ENCODE measurements at places on chromosomes 2 and 18.

GRCh38 chr2:113822087-113822815, 65.8 kb upstream of the SLC35F5 start:
- no peak for DNase-seq

DNA sequence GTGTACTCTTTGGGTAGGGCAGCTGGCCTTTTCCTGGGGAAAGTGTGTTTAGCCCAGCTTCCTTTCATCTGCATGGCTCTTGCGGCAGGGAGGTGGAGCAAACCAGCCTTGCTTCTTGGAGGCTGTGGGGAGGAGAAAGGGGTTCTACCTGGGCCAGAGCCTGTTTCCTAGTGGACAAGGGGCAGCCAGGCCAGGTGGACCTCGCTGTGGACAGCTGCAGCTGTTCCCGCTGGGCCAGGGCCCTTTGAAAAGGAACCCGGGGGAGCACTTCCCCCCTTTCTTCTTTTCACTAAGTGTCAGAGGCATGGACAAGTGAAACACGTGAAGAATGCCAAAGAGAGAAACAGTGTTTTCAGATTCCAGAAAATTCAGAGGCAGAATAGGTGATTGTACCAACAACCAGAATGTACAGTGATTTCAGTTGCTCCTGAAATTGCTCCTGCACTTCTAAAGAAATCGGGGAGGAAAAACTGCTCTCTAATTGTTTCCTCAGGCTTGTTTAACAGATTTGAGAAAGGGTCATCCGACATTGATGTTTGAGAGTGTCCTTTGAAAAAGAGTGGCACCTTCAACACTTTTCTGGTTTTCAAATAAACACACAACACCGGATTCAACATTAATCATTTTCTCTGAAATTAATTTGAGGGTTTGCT, 3.9 kb downstream of the GLI2 start:
- no peak for DNase-seq

DNA sequence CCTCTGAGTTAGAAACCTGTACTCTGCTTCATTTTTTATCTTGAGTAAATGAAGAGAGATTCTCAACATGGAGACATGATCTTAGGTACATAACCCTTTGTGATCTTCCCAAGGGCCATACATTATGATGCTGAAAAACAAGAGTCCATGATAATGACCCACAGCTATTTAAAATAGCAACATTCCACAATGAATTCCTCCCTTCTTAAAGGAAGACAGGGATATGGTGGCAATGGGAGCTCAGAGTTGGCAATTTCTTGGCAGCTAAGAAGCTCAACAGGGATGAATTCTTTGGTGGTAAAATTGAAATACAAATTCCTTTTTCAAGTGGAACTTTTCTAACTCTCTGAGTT, 638.5 kb downstream of the CNTNAP5 start:
- DNase-seq: no peak

- no peak for DNase-seq
Measured at GRCh38 chr2:108909275-108909823, 79.7 kb downstream of the EDAR start.

GRCh38 chr2:172931918-172932520, 143.6 kb upstream of the MAP3K20 start:
- DNase-seq: peak; percentile 11

DNA sequence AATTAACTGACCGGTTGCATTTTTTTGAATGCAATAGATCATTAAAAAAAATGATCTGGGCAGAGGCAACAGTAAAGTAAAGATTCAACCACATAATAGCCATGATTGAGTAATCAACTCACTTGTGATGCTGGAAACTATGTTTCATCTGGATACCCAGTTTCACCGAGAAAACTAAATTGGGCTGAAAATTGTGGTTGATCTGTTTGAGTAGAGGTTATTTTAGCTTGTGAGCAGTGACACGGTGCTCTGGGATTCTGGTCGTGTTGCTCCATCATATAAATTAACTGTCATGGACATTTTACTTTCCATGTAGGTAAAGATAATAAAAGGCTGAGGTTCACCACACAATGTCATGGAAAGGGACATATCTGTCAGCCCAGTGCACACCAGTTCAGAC, 58.7 kb downstream of the CD226 start:
- DNase-seq: no peak

DNA sequence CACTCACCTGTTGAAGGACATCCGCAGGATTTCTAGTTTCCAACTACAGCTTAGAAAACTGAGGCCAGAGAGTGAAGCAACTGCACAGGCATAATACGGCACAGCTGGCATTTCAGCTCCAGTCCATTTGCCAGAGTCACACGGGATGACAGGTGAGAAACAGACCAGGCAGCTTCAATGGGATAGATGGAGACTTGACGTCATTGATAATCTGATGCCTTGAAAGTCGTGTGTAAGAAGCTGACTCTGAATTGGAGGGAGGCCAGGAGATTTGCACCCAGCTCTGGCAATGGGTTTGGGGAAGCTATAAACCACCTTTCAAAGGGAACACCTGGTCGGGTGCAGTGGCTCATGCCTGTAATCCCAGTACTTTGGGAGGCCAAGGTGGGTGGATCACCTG, 12.4 kb upstream of the DNMT3A start:
- DNase-seq: no peak

DNA sequence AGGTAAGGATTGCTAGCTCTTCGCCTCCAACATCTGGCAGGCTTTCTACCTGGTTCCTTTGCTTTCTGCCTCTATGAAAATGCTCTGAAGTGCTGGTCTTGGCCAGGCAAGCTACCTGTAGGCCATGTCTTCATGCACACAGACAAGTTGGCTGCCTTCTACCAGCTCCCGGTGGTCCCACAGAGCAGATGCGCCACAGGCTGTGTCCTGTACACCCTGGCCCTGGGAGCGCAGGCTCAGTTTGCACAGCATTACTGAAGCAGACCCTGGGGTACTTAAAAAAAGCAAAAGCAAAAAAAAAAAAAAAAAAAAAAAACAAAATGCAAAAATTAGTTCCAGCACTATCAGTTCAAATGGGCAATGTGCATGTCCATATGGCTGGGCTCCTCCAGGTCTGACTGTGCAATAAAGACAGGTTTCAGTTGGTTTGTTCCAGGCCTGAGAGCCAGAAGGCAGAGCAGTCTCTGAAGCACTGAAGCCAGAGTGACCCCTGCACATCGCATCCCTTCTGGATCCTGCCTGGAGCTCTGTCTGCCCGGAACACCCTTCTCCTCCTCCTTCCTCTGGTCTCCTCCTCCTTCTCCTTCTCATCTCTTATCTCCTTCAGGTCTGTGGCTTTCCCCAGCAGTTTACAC, 288.0 kb upstream of the REV1 start:
- DNase-seq: no peak

DNA sequence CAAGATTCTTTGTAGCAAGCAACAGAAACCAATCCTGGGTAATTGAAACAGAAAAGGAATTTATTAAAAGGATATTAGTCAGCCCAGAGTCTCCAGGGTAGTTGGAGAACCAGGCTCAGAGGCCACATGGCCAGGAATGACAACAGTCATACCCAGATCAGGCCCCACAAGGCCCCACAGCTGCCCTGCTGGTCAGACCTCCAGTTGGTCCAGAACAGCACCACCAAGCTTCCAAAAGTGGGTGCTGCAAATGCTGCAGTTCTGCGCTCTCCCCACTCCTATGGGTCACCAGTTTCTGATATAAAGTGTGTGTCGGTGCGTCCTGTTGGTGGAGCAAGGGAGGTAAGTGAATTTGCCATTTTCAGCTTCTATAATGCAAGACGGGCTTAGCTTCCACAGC, 29.9 kb downstream of the KLHL29 start:
- no peak for DNase-seq
